EH (cell line): ENCODE measurements at places on chromosomes 5 and 9.

DNA sequence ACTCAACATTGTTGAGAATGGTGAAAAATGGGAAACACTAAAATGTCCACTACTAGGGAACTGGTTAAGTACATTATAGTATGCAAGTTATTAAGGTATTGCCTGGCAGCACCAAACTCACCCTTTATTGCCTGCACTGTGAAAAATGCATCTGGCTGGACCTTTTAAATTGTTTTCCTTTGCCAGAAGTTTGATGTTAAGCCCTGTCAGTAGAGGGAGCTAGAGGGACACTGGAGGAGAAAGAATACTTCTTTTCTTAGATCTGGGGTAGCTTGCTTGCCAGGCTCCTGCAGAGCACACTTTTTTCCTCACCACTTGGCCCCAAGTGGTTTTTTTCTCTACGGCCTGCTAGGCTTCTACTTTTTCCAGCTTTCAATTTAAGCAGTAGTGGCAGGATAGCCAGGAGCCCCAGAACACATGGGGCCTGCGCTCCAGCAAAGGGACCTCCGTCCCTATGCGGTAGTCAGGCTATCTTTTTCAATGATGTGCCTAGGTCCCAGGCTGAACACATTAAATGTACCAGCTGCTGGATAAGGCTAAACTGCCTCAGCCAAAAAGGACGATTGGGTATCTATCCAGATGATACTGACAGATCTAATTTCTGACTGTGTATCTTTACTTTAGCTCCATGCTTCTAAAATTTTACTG lies 8.0 kb upstream of the HABP4 start:
- peak; percentile 36 for DNase-seq

DNA sequence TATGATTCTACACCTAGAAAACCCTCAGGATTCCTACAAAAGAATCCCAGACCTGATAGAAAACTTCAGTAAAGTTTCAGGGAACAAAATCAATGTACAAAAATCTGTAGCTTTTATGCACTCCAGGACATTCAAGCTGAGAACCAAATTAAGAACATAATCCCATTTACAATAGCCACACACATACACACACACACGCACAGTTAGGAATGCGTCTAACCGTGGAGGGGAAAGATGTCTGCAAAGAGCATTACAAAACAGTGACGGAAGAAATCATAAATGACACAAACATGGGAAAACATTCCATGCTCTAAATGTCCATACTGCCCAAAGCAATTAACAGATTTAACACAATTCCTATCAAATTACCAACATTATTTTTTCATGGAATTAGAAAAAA lies 51.4 kb upstream of the CAST start:
- DNase-seq, result no peak

DNA sequence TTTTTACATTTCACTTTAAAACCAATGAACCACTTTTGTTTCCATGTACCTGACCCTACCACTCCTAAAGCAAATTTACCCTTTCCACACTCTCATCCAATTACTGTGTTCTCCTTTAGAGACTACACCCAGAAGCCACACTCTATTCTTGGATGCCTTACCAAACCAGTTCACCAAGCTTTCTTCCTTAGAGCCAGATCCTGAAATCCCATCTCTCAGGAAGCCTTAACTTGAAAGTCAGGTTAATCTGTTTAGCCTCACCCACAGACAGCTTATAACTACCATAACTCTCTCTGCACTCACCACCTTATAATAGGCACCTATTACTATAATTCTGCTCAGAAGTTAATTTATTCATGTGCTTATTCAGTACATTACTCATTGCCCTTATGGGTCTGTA lies 4.3 kb downstream of the CSNK1A1 start:
- no peak for DNase-seq

DNA sequence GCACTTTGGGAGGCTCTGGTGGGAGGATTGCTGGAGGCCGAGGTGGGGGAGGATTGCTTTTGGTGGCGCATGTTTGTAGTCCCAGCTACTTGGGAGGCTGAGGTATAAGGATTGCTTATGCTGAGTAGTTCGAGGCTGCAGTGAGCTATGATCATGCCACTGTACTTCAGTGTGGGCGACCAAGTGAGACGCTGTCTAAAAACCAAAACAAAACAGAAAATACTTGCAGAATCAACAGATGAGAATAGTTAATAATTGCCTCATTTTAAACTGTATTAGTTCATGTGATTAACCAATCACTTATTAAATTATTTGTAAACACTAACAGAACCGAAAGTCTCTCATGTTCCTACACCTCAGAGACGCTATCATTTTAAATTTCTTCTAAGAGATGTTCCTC lies 118.1 kb downstream of the CCDC171 start:
- DNase-seq, result no peak

DNA sequence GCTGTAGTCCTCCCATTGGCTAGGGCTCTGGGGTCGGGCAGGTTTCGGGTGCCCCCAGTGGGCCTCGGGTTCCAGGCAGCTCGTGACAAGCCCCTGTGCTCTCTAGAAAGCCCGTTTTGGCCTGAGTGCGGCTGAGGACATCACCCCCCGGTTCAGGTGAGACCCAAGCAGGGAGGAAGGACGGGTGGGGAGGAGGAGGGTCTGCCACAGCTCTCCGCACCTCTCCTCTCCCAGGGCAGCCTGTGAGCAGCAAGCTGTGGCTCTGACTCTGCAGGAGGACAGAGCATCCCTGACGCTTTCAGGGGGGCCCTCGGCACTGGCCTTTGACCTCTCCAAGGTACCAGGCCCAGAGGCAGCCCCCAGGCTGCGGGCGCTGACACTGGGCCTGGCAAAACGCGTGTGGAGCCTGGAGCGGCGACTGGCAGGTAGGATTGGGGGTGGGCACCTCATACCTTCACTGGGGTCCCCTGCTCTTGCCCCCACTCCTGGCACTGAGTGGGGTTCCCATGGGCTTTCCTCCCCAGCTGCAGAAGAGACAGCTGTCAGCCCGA lies 672 bp downstream of the PAXX start:
- no peak for DNase-seq

DNA sequence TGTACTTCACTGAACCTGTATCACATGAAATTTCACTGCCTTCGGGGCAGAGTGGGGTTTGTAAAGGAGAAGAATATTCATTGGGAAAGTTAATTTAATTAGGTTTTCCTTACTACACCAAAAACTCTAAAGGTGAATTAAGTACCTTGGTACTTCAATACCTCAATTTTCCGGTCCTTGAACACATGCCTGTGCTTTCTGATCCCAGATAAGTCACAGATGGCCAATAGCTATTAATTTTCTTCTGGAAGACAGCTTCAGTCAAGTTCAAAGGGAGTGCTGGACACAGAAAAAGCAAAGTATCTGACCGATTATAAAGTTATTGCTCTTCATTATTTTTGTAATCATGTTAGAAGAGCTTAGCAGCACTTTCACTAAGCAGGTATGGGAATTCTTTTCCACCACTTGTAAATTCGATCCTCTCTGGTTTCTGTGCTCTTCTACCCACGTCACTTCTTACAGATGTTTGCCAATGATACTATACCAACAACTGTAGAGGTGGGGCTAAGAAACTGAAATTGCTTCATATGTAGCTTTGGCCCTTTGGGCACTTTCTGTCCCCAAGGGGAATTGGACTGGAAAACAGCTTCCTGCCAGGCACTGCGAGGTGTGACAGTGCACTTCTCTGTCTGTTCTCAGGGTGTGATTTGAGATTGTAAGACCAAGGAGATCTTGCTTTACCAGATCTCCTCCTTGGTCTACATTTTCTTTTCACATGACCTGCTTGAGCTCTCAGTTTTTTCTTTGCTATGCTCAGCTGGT lies 164.0 kb downstream of the CCDC192 start:
- DNase-seq, result no peak

DNA sequence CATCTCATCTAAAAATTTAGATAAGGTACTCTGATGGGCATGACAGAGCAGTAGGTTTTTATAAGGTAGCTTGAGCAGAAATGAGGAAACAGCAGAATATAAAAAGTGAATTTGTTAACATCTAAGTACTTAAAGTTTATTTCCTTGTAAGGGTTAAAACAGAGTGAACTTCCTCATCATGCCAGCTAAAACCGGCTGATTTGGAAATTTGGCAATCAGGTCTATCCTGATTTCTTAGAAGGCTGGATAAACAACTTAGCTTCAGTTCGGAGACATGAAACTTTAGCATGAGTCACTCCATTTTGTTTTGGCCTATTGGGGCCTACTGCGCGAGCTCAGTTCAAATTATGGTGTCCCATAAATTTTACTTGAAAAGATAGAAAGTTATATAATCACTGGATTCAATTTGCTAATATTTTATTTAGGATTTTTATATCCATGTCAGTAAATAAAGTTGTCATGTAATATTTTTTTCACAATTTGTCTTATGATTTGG lies 241.6 kb upstream of the RORB start:
- no peak for DNase-seq

- no peak for DNase-seq
These were observed 38.4 kb upstream of the BARHL1 start for GRCh38 chr9:132543960-132544359.

DNA sequence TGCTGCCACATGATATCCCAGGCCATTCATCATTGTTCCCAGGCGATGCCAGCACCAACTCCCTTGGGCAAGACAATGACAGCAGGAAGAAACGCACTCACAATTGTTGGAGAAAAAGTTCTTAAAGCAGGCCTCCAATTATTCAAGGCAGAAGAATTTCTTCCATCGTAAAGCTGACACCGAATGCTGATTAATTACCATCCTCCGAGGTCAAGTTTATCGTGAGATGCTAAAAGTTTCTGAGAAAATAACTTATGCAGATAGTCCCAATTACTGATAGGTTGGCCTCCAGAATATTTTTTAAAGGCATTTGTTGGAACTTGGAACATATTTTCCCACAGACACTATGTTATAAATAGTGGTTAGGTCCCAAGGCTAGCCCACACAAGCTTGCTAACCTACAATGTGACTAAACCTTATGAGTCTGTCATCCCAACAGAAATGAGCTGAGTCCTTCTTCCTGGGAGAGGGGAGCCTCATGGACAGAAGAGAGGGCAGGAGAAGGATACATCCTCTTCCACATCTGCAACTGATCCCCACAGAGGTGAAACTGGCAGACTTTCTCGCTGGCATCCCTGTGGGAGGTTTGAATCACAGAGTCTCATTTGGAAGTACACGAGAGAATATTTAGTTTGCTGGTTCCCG lies 202.4 kb upstream of the TBC1D2 start:
- DNase-seq, result peak; percentile 68

- DNase-seq, result no peak
These were observed 9.3 kb downstream of the CCNI2 start for GRCh38 chr5:132756542-132756941.

DNA sequence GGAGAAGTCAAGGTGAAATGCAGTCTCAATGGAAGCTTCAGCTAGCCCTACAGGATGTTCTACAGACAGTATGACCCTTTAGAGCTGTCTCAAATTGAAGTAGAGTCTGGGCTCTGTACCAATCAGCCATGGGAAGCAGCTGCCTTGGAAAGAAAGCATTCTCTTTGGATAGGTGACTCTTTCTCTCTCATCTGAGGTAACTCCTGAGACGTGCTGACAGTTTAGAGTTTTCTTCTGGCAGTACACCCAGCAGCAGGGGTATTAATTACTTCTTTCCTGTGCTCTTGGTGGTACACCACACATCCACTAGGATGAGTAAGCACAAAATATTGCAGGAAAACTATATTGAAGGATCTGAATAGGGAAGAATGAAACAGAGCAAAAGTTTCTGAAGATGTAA lies 329.6 kb upstream of the RGMB start:
- DNase-seq, result peak; percentile 38

- no peak for DNase-seq
These were observed 7.3 kb downstream of the C1QTNF3 start for GRCh38 chr5:34035756-34036155.

DNA sequence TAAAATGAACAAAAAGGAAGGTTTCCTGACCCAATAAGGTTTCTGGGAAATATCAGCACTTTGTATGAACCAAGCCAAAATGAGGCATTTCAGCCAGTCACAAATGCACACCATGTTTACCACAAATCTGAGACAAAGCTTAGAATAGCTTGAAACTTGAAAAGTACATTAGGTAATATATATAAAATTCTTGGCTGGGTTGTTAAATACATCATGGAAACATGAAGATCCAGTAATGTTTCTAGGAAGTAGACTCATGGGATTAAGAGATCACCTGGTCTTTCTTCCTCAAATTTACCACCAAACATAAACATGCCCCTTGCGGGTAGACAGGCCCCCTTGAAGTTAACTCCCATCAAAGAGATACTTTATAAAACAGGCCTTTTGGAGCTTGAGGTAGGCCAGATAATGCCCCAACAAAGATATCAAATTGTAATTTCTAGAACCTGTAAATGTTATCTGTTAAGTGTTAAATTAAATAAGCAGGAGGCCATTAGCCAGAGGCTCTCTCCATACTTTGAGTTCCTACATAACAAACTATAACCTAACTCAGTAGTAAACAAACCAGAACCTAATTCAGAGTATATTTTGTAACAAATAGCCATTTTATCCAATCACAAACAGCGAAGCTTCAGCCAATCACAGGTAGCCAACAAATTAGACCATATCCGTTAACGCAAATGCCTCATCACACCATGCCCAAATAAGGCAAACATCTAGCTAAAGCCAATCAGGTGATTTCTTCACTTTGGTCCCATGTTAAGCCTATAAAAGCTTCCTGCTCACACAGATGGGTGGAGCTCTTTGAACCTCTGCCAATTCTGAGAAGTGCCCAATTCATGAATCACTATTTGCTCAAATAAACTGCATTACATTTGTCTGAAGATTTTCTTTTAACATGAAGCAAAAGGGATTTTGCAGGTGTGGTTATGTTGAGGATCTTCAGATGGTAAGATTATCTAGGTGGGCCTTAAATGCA lies 127.9 kb upstream of the TARS1 start:
- peak; percentile 89 for DNase-seq

GRCh38 chr9:24625097-24625496 lies 79.4 kb upstream of the IZUMO3 start:
- DNase-seq, result no peak

DNA sequence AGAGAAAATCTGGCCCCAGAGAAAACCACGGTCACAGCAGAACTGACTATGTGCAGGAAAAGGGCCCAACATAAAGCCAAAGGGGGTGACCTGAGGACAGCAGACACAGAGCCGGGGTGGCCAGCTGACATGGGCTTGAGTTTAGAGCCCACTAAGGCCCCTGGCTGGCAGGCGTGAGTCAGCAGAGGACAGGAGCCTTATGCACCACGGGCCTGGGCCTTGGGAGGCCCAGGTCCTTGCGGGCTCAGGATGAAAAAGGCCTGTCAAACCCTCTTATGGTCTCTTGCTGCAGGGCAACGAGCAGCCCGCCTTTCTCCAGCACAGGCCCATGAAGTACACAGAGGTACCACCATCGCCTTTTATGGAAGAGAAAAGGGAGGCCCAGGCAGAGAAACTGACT lies 19.7 kb downstream of the STK10 start:
- DNase-seq, result no peak

- DNase-seq, result no peak
These were observed 18.8 kb upstream of the KCNIP1 start for GRCh38 chr5:170484847-170485615.

DNA sequence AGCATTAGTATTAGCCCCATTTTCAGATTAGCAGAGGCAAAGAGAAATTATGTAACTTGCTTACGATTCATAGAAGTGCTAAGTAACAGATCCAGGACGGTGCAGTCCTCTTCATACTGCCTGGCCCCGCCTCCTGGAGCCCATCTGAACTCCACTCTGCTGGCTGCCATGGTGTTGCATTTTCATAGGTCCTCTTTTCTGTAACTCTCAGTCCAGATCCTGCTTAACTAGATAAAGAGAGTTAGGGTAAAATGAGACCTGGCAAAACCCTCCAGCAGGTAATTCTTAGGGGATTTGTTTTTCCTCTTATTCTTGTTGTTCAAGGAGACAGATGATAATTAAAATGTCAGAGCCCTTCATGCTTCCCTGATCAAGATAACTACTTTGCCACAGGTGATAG lies 135.1 kb upstream of the EFNA5 start:
- DNase-seq, result no peak

- no peak for DNase-seq
These were observed 111.6 kb downstream of the GALNT10 start for GRCh38 chr5:154302161-154302560.

GRCh38 chr9:24552526-24553182 lies 7.0 kb upstream of the IZUMO3 start:
- DNase-seq, result no peak
